ENCODE measurements at places on chromosomes 16 and 17.

GRCh38 chr16:74698222-74698621, 2.4 kb downstream of the MLKL start:
- no peak for DNase-seq

GRCh38 chr16:88382491-88383400, at the start of gene ZNF469:
ZNF469 (plus strand) TSS chr16:88382959; CDS start chr16:88427471, 44,512 bp downstream.
- DNase-seq, result no peak

DNA sequence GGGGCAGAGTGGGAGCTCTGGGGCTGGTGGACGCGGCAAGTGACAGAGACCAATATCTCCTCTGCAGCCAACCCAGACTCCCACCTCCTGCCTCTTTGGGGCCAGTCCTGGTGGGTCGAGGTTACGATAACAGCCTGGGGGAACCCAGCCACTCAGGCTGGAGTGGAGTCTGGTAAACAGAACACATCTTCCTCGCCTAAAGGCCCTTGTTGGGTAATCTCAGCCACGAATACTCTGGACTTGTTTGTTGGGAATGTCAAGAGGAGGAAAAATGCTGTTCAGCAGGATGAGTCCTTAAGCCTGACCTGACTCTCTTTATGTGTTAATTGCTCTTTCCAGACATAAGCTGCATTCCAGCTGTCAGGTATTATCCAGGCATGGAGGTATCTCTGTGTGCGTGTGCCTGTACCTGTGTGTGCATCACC, 8.0 kb upstream of the SPNS2 start:
- no peak for DNase-seq

DNA sequence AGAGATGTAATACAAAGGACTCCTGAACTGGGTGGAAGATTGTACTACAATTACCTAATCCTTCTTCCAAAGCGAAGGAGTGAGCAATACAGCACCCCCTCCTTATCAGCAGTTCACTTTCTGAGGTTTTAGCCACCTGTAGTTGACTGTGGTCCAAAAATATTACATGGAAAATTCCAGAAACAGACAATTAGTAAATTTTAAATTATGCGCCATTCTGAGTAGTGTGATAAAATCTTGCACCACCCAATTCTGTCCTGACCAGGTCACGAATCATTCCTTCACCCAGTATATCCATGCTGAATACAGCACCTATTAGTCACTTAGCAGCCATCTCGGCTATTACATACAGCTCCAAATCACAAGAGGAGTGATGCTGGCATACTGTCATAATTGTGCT, 23.2 kb downstream of the VPS53 start:
- no peak for DNase-seq

DNA sequence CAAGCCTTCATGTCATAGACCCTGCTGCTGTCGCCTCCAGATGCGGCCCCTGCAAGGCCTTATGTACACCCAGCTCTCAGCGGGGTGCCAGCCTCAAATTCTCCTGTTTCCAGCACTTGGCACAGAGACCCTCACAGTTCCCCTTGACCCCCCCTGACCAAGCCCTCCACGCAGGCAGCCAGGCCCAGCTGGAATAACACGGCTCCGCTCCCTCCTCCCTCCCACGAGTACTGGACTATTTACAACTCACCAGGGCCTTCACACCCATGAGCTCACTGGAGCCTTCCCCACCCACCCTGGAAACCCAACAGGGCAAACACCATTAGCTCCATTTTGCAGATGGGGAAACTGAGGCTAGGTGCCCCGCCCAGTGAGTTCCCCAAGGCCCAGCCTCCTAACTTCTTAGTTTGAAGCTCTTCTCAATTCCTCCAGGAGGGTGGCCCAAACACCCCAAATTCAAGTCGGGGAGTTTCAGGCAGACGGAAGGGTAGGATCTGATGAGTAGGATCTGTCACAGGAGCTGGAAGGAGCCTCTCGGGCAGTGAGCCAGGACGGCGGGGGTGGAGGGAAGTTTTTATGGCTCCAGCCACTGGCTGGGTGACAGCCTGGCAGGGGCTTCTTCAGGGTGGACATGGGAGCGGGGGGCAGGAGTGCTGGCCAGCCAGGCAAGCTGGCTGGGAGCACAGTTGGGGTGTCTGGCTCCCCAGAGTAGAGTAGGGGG, 17.5 kb upstream of the DLX4 start:
- no peak for DNase-seq

- DNase-seq, result no peak
Observed at GRCh38 chr16:87637357-87637756, 35.0 kb downstream of the JPH3 start.

GRCh38 chr17:79777120-79777893, 641 bp upstream of the CBX2 start:
- DNase-seq, result no peak
